Testis (tissue), 5 donors: ENCODE measurements at places on chromosomes 7 and 10. TPM values are rescaled to one million over a fixed set of nuclear protein-coding genes. Genes with fewer than 3 reads are reported as not detected.

The TRDMT1 gene
- 6.9 TPM for polyA plus RNA-seq

The ASZ1 gene
- 18.4 TPM for polyA plus RNA-seq

The ZNF727 gene
- 3.4 TPM for polyA plus RNA-seq

The TRIM50 gene
- polyA plus RNA-seq: 10.8 TPM

The CPA4 gene
- 0.94 TPM for polyA plus RNA-seq

GRCh38 chr7:11747715-11748485, 84.1 kb downstream of the THSD7A start:
- no peak for DNase-seq

DNA sequence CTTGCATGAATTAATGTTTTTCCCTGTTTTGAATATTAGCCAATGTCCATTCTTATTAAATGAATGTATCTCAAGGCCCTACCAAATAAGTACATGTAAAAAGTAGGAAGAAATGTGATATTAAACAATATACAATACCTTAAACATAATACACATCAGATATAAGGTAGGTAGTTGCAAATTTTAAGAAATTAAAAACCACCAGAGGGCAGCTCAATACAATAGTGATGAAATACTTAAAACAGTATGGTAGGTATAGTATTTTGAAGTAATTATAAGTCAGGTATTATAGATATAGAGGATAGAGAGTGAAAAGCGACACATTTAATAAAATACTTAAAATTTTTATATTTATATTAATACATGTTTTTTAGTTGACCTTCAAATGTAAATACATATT, 43.6 kb upstream of the CDK14 start:
- DNase-seq: no peak

- no peak for DNase-seq
Measured at GRCh38 chr7:110309941-110310340, 781.0 kb upstream of the LRRN3 start.

DNA sequence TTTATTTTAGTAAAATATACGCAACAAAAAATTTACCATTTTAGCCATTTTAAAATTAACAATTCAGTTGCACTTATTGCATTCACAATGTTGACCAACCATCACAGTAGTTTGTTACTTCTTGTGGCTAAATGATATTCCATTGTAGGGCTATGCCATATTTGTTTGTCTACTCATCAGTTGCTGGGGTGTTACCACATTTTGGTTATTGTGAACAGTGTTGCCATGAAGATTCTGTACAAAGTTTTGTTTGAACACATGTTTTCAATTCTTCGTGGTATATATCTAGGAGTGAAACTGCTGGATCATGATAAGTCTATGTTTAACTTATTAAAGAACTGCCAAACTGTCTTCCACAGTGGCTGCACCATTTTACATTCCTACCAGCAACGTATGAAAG, 46.3 kb upstream of the ZNF365 start:
- DNase-seq: no peak

- peak; percentile 45 for DNase-seq
Measured at GRCh38 chr7:104627516-104627915, 299.1 kb downstream of the LHFPL3 start.

DNA sequence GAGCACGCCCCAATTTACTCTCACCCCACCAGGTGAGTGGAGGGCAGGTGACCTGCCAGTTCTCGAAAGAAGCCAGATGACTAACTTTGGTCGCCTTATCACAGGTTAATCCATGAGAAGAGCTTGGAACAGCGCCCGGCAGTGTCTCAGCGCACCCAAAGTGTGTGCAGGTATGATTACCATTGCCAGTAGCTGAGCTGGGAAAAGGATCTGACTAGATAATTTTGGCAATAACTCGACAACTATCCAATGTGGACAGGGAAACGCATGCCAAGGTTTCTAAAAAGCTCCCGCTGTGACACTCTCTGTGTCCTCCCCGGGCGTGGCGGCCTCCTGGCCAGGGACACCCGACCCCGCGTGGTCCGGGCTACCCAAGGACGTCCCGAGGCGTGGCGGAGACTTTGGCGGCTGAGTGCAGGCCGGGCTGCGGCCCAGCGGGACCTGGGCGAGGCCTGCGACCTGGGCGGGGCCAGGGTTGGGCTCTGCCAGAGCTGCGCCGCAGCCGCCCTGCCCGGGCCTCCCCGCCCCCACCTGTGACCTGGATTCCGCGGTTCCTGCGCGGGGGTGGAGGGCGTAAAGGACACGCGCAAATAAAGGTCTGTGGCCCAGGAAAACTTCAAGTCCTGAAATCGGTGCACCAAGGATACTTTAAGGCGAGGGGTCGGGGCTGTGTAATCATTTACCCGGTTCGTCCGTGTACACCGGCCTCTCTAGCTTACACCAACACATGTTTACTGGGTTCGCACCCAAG, 13.7 kb upstream of the WAPL start:
- DNase-seq: peak; percentile 74

GRCh38 chr7:82678259-82678658, 234.7 kb upstream of the CACNA2D1 start:
- DNase-seq: no peak
